ENCODE measurements at places on chromosomes 11 and 22.

- no peak for DNase-seq
Measured at GRCh38 chr11:124812876-124813275, 12.7 kb upstream of the MSANTD2 start.

GRCh38 chr11:12909879-12910278 lies 99.2 kb upstream of the RASSF10 start:
- DNase-seq = no peak

GRCh38 chr11:27701355-27702105 lies 1.3 kb upstream of the BDNF start:
- DNase-seq = peak; percentile 60

DNA sequence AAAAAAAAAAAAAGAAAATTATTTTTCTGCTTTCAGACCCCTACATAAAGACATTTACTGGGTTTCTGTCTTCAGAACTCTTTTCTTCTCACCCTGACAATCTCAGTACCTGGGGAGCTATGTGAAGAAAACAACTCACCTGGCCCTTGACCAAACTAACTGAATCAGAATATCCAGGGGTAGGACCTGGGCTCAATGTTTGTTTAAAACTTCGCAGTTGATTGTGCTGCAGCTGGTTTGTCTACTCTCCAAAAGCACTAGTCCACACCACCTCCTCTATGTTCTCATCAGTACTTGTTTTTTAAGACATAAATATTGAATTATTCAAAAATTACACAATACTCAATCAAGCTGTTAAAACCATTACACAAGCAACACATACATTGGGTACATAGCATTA lies 34.8 kb downstream of the EIF3F start:
- no peak for DNase-seq

DNA sequence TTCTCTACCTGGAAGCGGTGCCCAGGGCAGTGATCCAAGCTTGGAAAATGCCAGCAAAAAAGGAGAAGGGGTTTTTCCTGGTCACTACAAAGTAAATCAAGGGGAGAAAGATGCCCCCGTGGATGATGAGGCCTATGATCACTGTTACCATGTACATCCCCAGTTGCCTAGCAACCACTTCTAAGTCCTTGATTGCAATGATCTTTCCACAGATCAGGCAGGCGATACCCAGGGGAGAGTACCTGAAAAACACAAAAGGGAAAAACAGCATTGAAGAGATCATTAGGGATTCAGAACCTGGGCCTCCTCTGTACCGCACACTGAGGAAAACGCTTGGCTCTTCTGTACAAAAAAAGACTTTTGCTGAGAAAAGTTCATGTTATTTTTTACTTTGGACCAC lies 127.1 kb downstream of the SLC1A2 start:
- DNase-seq = no peak

- DNase-seq = peak; percentile 65
Measured at GRCh38 chr11:19370100-19370861, 129.5 kb upstream of the E2F8 start.

DNA sequence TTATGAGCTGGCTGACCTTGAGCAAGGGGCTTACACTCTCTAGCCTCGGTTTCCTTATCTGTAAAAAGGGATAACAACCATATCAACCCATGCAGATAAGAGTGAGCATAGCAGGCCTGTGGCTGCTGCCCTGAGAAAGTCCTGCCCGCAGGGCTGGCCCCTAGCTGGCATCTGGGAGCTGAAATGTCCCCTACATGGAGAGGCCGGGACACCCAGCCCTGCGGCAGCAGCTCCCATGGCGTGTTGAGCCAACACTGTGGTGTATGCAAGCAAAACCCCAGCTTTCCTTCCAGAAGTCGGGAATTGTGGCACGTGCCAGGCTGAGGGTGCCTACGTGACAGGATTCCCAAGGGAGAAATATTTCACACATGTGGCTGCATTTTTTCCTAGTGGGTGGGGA lies 358.9 kb downstream of the CTTN start:
- no peak for DNase-seq

DNA sequence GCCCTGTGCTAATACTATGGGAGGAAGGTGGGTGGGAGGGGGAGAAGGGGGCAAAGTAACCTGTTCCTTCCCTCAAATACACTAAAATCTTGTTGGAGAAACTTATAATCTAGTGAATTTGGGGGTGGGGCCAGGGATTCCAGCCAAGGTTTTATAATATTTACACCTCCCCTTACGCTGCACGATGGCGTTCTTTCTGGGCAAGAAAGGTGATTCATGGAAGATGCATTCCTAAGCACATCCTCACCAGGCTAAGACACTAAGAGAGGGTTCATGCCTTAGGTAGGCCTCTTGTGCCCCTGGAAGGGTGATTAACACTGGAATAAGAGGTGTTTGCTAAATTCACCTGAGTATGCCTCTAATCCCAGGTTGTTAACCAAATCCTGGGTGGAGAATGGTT lies 82.6 kb downstream of the BARX2 start:
- DNase-seq = no peak

GRCh38 chr11:74541466-74541865 lies 47.9 kb upstream of the LIPT2 start:
- no peak for DNase-seq

DNA sequence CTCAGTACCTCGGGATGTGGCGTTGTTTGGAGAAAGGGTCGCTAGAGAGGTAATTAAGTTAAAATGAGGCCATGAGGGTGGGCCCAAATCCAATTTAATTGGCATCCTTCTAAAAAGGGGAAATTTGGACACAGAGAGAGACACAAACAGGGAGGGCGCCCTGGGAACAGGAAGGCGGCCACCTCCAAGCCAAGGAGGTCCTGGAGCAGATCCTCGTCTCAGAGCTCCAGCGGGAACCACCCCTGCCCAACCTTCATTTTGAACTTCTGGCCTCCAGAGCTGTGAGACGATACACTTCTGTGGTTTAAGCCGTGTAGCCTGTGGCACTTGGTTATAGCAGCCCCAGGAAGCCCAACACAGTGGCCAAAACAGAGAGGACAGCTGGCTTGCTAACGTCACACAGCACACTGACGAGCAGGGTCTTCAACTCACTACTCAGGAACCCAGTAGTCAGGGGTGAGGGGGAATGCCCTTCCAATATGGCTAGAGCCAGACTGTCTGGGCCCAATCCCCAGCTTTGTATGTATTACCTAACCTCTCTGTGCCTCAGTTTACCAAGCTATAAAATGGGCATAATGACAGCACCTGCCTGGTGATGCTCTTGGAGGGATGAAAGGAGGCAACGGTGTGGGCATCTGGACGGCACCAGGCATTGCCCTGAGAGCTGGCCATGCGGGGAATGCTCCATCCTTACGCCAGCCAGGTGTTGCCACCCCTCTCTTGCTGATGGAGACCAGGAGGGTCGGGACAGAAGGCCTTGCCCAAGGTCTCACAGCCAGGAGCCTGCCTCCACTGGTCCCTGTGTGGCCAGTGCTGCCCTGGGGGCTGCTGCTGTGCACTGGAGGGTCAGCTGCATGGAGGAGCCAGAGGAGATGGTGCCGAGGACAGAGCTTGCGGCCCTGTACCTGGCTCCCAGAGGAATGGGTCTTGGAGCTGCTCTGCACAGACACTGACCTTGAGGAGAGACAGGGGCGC lies 53.3 kb upstream of the LINC01488 start:
- DNase-seq = no peak

- no peak for DNase-seq
Measured at GRCh38 chr22:20646415-20646814, 127.5 kb upstream of the SERPIND1 start.

- DNase-seq = peak; percentile 27
Measured at GRCh38 chr11:65204646-65205601, 23.2 kb downstream of the CAPN1 start.

DNA sequence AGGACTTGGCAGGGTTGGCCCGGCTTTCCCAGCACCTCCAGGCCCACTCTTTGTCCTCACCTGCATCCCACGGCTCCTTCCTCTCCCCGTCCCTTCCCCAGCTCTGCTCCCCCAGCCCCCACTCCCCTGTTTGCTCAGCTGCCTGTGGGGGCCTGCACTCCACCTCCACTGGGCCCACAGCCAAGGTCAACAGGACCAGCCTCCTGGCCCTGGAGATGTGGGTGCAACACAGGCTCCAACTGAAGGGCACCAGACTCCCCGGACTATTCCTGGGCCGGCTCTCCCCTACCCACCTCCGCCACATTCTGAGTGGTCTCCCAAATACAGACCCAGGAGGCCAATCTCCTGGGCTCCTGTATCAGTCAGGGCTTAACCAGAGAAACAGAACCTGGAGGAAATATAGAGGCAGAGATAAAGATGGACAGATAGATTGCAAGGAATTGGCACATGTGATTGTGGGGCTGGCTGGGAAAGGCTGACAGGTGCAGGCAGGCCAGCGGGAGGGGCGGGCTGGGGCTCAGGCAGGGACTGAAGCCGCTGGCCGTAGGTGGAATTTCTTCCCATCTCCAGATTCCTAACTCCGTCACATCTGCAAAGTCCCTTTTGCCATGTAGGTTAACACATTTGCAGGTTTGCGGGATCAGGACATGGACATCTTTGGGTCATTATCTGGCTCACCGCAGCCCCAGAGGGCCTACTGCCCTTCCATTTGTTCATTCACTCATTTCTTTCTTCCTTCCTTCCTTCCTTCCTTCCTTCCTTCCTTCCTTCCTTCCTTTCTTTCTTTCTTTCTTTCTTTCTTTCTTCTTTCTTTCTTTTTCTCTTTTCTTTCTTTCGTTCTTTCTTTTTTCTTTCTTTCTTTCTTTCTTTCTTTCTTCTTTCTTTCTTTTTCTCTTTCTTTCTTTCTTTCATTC lies 45.8 kb upstream of the MYH9 start:
- DNase-seq = no peak

GRCh38 chr22:19717181-19717580 lies 2.9 kb downstream of the SEPTIN5 start:
- DNase-seq = no peak

DNA sequence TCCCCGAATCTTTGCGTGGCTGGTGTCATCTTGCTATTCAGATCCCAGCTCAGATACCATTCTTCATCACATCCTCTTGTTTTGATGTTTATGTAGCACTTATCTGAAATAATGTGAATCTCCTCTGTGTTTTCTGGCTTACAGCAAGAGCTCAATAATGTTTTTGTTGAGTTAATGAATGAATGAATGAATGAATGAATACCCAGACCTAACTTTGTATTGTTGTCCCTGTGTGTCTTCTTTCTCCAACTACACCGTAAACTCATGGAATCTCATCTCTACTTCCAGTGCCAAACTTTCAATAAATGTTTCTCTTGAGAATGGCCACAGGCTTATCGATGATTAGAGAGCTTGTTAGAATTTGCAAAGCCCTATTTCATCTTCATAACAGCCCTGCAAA lies 110.2 kb downstream of the MYO18B start:
- no peak for DNase-seq

- no peak for DNase-seq
Measured at GRCh38 chr11:94750319-94751217, 17.6 kb upstream of the AMOTL1 start.

- no peak for DNase-seq
Measured at GRCh38 chr11:17564687-17565042, 17.6 kb downstream of the OTOG start.

DNA sequence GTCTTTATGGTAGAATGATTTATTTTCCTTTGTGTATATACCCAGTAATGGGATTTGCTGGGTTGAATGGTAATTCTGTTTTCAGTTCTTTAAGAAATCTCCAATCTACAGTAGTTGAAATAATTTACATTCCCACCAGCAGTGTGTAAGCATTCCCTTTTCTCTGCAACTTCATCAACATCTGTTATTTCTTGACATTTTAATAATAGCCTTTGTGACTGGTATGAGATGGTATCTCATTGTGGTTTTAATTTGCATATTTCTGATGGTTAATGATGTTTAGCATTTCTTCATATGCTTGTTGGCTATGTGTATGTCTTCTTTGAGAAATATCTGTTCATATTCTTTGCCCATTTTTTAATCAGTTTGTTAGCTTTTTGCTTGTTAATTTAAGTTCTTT lies 901.2 kb downstream of the METTL15 start:
- no peak for DNase-seq

DNA sequence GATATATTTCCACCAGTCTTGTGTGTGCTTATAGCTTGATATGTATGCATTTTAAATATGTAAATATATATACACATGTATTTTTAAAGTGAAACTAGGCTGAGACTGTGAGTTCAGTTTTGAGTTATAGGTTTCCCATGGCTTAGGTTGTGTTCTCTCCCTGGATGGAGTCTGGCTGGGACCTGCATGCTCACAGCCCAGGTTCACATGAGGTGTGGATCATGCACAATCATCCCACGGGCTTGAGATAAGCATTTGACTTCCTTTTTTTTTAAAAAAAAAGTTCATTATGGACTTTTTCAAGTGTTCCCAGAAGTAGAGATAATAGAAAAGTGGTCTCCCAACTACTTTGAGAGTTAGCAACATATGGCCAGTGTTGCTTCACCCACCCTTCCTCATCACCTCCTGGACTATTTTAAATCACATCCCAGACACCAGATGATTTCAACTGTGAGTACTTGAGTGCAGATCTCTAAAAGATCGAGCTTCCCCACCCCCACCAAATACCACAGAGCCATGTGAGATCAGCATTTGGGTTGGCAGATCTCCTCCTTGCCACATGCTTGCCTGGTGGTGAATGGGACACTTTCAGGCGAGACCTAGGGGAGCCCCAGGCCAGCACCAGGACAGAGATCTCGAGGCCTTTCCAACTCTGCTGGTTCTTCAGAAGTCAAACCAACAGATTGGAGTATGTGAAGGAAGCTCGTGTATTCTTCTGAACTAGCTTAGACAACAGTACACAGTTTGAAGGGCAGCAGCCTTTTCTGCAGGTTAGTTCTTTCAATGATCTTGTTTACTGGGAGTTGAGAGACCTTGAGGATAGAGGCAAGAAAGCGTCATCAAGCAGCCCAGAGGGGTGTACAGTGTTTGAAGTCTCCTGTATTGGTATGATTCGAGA lies 15.9 kb downstream of the MED15 start:
- DNase-seq = no peak

GRCh38 chr11:69662021-69662698 lies 13.0 kb downstream of the LTO1 start:
- DNase-seq = no peak

DNA sequence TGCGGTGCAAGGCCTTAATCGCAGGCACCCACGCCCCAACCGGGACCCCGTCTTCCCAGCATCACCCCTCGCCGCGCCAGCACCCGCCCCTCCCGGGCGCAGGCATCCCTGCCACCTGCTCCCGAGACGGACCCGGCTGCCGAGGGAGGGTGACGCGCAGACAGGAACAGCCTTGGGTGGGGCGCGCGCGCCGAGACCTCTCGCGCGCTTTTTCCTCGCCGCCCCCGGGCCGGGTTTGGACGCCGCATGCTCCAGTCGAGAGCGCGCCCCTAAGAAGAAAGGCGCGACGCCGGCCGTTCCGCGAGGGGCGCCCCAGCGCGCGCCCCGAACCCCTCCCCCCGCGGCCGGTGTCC lies 504 bp downstream of the CFL1 start:
- DNase-seq = no peak

GRCh38 chr11:65546217-65546958 lies 11.8 kb downstream of the LTBP3 start:
- DNase-seq = no peak

DNA sequence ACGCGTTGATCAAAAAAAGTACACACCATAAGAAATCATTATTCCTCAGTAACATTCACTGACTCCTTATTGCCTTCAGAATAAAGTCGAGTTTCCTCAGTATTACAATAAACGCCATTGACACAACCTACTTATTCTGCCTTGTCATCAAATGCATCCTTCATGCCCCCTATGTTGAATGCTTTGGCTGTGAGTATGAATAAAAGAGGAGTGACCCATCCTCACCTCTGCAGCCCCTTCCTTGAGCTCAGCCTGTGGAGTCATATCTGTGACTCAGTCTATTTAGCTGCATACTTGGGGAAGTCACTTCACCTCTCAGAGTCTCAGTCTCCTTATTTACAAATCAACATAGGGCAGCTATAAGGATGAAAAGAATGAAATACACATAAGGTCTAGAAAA lies 65.1 kb downstream of the USP35 start:
- no peak for DNase-seq

GRCh38 chr11:97140885-97141494 lies 751.2 kb downstream of the JRKL start:
- no peak for DNase-seq
